SK-N-SH treated with all-trans-retinoic acid at 6 μM for 48 hours (cell line): ENCODE measurements at places on chromosomes 2 and 18.

DNA sequence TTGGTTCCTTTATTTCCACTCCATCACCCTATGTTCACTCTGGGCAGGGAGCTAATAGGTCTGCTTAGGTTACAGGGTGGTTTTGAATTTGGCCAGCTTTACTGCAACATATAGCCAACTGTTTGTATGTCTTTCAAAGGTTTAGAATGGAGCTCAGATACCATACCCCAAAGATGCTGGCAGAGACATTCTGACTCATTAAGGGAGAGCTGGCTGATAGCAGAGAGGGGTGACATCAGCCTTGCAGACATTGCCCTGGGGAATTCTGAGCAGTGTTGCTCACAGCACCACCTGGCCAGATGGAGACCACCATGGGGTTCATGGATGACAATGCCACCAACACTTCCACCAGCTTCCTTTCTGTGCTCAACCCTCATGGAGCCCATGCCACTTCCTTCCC, 2.1 kb downstream of the PROKR1 start:
- ATAC-seq: no peak

- ATAC-seq: no peak
Observed at GRCh38 chr2:216796115-216796840, 63.6 kb downstream of the TNP1 start.

DNA sequence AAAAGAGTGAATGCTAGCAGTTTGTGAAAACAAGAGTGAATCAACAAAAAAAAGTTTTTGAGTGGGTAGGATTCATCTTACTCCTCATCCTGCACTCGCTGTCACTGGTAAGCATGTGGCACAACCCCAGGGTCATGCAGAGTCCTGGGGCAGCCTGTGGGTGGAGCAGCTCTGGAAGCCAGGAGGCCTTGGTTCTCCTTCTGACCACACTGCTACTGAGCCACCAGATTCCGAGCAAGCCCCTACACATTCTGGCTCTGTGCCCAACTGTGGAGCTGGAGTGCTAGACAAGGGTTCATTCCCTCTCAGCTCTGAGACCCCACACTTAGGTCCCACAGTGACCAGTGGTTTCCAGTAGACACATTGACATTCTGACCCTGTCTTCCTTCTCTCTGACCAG, 670.6 kb downstream of the BCL11A start:
- ATAC-seq: no peak

GRCh38 chr2:71150082-71150816, 19.8 kb downstream of the MPHOSPH10 start:
- ATAC-seq: no peak

GRCh38 chr18:58520969-58521368, 107.9 kb downstream of the ALPK2 start:
- ATAC-seq: 0 out of 3 replicates have a peak, but pooled peaks have one; percentile 26

- ATAC-seq: no peak
Observed at GRCh38 chr2:43222475-43223309, 3.7 kb downstream of the ZFP36L2 start.

DNA sequence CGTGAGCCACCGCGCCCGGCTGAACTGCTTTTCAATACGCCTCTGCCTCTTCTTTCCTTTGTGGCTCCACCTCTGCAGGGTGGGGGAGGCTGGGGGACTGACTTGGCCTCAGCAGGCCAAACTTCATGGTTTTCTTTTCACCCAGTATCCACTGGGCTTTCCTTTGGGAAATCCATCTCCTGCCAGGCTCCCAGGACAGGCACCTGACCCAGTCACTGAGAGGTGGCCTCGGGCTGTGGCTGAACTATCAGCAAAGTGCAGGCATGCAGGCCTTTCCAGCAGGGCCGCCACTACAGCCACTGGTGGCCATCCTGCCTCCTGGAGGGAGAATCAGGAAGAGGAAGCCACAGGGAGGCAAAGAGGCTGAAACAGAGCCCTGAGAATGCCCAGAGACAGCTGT, 33.4 kb upstream of the SEMA4C start:
- no peak; the same call in 2 of the 3 replicates for ATAC-seq

GRCh38 chr2:67839242-67839641, 223.6 kb downstream of the C1D start:
- peak; percentile 40 for ATAC-seq

DNA sequence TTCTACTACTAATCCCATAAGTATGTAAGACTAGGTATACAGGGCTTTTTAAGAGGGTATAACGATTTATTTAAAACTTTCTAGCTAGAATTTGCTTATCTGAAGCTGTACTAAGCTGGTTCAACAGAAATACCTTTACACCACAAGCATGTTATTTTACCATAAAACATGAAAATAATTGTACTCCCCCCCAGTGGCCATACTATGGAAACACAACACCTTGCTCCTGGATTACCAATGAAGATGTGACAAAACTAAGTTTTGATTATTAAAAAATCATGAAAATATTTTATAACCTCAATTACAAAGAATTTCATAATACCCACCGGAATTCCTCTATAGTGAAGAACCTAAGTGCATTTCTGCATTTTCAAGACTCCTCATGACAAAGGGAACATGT, 27.3 kb downstream of the LPIN2 start:
- no peak for ATAC-seq

DNA sequence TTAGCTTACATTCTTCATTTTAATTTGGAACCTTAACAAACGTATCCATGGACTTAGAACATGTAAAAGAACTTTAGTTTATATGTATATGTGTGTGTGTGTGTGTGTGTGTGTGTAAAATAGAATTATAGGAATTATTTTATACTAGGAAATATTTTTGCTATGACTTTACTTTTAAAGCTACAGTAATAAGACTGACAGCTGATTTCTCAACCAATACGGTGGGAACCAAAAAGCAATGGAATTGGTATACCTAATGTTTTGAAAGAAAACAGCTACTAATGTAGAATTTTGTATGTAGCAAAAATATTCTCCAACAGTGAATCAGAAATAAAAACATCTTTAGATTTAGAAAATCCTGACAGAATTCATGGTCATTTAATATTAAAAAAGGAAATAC, 146.5 kb upstream of the ARL4C start:
- ATAC-seq: no peak

GRCh38 chr2:3633089-3633981, 24.7 kb upstream of the ALLC start:
- ATAC-seq: peak; percentile 18; the same call in 2 of the 3 replicates

DNA sequence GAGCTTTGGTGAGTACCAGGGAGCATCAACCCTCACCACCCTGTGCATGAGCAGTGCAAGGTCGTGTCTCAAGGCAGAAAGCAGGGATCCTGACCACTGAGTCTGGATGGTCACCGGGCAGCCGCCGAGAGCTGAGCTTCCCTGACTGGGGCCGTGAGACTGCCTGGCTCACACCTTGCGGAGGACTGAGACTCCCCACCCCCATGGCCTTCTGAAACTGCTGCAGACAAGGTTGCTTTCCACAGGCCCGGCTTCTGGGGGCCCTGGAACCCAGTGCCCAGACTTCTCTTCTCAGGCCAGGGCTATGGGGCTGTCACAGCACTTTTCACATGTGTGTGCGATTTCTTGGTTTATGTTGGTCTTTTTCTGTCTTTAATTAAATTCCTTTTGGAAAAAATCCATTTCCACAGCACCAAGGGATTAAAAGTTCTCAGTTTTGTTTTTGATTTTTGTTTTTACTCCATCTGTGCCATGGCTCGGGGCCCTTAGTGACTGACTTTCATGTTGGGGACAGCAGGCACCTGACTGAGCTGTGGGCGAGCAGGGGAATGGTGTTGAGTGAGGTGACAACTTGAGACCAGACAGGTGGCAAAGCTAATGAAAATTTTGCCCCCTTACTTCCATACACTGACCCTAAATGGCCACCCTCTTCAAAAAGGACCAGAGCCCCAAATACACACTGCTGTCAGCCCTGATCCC, 297.9 kb downstream of the CYP26B1 start:
- no peak for ATAC-seq

GRCh38 chr18:50644807-50645206, 84.9 kb downstream of the MAPK4 start:
- ATAC-seq: peak; percentile 86

DNA sequence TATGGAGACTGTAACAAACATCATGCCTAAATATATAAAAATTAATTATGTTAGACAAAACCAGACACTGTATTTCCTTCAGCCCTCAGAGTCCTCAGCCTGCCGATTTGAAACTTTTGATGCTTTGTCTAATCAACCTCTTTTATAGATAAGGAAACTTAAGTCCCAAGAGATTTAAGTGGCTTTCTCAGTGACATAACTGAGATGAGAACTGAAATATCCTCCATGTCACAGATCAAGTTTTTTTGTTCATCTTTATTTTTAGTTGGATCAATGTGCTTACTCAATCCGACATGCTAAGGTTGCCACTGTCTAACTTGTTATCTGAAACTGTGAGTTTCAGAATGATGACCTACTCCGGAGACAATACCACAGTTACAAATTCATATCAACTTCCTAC, 72.3 kb downstream of the BARD1 start:
- no peak for ATAC-seq
